LoVo (cell line): ENCODE measurements at places on chromosomes 6 and 20.

GRCh38 chr6:73282871-73283270 lies 19.9 kb upstream of the KHDC1 start:
- DNase-seq, result no peak

- no peak for DNase-seq
These were observed 106.6 kb upstream of the BTN3A2 start for GRCh38 chr6:26258212-26258977.

DNA sequence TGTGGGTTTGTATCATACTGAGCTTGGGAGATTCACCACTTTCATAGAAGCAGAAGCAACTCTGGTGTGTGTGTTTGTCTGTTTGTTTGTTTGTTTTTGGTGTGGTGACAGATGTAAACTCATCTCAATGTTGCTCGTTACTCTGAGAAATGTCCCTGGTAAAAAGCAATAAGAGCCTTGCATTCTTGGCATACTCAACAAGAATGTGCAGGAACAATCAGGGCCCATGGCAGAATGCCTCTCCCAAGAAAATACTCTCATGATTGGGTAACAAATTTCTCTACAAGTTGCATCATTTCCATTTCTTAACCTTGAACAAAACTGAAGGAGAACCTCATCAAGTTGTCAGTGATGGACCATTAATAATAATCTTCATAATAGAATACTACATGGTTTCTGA lies 43.0 kb upstream of the PKHD1 start:
- no peak for DNase-seq

DNA sequence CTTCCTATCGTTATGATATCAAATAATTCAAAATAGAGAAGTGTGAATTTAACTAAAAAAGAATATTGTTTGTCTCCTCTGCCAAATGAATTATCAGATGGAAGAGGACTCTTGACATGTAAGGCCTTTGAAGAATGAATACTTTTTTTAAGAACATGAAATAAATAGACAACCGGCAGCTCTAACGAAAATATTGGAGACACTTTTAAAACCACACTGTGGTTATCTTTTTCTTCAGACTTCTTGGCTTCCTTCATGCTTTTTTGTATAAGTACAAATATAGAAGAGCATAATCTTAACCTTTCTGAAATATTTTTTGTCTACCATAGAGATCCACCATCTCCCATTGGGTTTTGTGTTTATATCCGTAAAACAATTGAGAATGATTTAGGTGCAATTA lies 115.2 kb upstream of the SCGN start:
- no peak for DNase-seq

GRCh38 chr6:157873735-157874344 lies 50.8 kb downstream of the SNX9 start:
- DNase-seq, result peak; percentile 53

DNA sequence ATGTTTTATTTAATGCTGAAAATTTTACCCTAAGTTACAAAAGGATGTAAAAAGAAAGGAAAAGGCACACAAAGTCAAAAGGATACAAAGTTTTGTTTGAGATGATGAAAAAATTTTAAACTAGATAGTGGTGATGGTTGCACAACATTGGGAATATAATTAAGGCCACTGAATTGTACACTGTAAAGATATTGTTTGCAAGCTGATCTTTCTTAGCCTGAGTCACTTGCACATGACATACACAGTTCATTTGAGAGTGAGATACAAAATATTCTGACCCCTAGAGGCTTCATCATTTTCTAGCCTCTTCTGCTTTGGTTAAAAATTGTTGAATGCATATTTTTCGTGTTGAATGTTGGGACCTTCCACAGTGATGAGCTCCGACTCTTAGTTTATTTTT lies 462.6 kb downstream of the HDGFL1 start:
- no peak for DNase-seq

DNA sequence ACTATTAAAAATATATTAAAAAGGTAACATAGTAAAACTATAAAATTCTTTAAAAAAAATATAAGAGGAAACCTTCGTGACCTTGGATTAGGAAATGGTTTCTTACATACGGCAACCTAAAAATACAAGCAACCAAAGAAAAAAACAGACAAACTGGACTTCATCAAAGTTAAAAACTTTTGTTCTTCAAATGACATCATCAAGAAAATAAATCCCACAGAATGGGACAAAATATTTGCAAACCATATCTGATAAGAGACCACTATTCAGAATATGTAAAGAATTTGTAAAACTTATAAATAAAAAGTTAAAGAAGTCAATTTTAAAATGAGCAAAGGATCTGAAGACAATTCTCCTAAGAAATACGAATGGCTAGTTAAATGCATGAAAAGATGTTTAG lies 110.0 kb downstream of the ATG5 start:
- no peak for DNase-seq

GRCh38 chr6:33721508-33721907 lies 10.0 kb upstream of the UQCC2 start:
- no peak for DNase-seq

DNA sequence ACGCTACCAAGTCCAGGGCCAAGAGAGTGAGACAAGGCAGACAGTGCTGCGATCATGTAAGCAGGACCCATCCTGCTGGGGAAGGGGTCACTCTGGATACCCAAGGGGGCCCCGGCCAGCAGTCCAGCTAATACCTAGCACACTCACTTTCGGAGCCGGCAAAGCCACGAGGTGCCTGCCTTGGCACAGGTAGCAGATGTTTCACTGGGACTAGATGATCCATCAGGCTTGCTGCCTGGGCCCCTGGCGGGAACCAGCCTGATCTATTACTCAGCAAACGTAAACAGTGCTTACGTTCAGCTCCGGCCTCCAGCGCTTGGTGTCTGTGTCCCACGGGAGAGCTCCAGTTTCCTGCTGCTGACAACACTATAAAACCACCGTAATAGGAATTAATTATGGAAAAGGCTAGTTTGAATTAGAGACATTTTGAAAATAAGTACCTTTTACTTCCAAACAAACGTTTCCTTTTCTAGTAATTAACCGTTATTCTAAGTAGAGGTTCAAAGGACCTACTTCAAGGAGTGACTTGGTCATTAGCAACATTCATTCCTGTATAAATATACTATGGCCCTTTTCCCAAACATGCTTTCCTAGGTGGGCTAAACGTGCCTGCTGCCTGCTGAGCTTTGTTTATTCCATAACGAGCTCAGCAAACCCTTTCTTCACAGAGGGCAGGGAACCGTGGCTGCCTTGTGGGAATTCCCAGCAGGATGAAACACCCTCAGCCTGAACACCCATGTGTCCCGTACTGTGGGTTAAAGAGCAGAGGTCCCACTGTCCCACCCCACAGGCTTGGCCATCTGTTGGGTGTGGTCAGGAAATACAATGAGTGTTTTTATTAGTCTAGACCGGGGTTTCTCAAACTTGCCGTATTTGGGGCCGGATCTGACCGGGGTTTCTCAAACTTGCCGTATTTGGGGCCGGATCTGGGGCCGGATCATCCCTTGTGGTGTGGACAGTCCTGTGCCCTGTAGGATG lies 18.4 kb downstream of the SLC22A23 start:
- peak; percentile 32 for DNase-seq

- DNase-seq, result no peak
These were observed 79.3 kb upstream of the TOP1 start for GRCh38 chr20:40949346-40949745.

DNA sequence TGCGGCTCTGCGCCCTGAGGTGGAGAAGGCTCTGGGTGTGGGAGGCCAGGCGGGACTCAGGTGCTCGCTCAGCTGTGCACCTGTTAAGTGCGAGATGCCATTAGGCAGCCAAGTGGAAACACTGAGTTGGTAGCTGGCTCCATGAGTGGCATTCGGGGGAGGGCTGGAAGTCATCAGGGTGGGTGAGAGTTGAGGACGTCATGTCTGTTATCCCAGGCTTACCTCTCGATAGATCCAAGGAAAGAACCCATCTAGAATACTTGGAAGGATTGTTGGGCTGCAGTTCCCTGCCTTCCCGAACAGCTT lies 41.3 kb downstream of the TAF8 start:
- DNase-seq, result no peak

- DNase-seq, result no peak
These were observed 166.0 kb upstream of the SCGN start for GRCh38 chr6:25485821-25486534.

GRCh38 chr20:33561692-33562601 lies 72.1 kb downstream of the CBFA2T2 start:
- DNase-seq, result peak; percentile 62

GRCh38 chr20:35451295-35451694 lies 4.1 kb upstream of the CEP250 start:
- DNase-seq, result no peak

DNA sequence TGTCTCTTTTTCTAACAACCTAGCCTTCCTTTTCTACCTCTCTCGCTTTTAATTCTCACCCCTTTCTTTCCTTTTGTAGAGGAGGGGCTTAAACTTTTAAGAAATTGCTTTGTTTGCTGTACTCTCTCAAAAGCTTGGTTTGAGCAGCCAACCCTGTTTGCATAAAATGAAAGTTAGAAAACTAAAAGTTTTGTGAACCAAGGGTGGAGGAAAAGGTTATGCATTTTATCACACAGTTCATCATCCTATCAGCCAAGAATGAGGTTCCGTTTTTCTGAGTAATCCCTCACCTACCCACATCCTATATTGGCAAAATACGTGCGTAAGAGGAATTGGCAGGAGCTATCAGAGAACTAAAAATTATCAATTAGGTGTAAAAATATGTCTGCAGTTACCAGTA lies 42.8 kb upstream of the LOC128125822 start:
- no peak for DNase-seq

GRCh38 chr6:107083047-107083768 lies 32.1 kb downstream of the BEND3 start:
- no peak for DNase-seq

GRCh38 chr20:12305188-12305950 lies 387.7 kb downstream of the BTBD3 start:
- DNase-seq, result no peak

GRCh38 chr6:50961611-50962010 lies 142.9 kb downstream of the TFAP2B start:
- no peak for DNase-seq

DNA sequence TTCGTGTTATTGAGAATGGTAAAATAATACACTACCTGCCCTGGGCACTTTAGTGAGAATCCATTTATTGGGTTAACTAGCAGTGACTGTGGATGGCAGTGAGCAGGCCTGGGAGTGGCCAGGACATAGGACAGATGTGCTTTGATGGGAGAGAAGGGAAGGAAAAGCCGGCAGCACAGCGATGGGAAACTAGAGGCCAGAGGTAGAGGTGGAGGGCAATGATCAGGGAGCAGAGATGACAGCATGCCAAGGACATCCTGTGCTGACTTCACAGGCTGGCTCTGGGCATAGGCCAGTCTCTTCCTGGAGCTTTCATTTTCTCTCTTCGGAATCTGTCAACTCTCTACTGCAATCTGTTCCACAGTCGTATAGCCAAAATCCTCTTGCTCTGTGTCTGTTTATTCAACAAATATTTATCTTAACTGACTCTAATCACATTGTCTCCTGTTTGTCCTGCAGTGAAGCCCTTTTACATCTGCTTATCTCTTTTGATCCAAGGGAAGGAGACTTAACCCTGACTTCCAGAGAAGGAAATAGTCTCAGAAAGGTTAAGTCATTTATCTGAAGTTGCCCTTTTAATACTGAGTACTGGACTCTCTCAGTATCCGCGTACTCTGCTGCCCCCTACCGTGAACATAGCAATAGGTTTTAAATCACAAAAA lies 18.4 kb upstream of the MMP24 start:
- DNase-seq, result peak; percentile 77
